ENCODE measurements at places on chromosomes 2 and 18.

DNA sequence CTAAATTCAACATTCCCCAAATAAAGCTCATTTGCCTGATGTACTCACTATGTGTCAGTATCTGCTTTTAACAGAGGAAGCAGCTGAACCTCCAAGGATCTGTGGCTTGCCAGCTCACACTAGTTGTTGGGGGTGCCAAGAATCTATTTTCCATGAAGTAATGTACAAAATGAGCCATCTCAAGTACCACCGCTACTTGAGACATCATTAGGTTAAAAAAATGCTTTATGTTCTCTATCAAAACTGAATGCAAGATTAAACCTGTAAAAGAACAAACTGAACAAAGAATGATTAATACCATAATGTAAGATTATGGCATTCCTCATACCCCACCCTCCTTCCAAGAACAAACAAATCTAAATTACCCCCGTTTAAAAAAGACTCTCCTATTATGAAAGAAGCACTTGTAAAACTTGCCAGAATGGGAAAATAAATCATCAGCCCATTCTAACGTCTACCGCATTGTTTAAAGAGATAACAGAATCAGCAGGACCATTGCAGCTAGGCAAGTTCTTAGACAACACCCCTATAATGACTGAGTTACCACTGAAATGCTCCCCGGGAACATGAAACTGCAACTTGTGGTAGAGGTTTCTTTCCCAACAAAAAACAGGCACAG is 471.6 kb downstream of the DLGAP1 start:
- DNase-seq, result no peak

DNA sequence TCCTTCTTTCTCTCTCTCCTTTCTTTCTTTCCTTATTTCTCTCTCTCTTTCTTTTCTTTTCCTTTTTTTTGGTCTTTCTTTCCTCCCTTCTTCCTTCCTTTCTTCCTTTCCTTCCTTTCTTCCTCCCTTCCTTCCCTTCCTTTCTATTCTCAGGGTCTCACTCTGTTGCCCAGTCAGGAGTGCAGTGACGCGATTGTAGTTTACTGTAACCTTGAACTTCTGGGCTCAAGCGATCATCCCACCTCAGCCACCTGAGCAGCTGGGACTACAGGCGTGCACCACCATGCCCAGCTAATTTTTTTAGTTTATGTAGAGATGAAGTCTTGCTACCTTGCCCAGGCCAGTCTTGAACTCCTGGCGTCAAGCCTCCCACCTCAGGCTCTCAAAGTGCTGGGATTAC is 83.8 kb upstream of the PPM1B start:
- DNase-seq, result no peak

- DNase-seq, result no peak
These were observed 237.2 kb upstream of the COPS8 start for GRCh38 chr2:236848501-236848900.

DNA sequence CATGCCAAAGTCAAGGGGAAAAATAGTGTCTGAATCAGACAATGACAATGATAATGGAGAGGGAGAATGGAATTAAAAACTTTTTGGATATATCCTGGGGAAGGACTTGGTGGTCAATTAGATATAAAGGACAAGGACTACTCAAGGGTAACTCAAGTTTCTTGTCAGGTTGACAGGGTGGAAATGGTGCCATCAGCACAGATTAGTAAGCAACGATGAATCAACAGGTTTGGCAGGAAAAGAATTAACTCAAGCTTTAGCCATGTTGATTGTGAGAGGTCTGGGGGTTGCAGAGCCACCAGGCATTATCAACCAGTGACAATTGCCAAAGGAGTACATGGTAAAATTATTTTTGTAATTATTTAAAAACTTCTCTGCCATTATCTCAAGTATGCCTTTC is 35.8 kb upstream of the SPATS2L start:
- DNase-seq, result no peak

Data from stimulated activated CD8-positive, alpha-beta memory T cell treated with anti-CD3 and anti-CD28 coated beads, Interleukin-4, amount 100 ng/mL, for 4 hours (primary cell).